ENCODE measurements at places on chromosomes 7 and 10.

- no peak for DNase-seq
Measured at GRCh38 chr10:112335111-112335867, 38.6 kb upstream of the ACSL5 start.

GRCh38 chr10:102085336-102085735 is 20.2 kb downstream of the HPS6 start:
- no peak for DNase-seq

DNA sequence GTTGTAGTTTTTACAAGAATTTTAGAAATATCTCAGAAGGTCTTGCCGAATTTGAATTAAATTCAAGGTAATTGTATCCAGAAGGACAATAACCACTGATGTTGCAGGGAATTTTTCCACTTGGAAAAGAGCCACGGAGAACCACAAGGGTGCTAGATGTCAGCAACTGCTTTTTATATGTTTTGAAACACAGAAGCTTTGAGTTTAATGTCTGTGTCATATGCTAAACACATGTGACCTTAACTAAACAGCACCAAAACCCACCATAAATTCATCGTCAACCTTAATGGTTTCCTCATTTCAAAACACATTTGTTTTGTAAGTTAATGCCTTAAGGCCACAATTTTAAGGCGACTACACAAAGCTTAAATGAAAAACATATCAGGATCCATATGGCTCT is 106.9 kb downstream of the COL28A1 start:
- no peak for DNase-seq

DNA sequence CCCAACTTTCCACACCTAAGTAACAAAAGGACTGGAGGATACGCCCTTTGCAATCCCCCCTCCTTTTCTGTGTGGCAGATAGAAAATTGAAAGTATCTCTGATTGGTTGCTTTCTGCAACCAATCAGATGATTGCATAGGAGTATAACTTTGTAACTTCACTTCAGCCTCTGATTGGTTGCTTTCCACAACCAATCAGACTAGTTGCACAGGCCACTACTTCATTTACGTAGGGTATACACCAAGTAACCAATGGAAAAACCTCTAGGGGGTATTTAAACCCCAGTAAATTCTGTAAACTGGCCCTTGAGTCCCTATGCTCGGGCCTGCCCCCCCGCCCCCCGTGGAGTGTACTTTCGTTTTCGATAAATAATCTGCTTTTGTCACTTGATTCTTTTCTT is 1080.4 kb downstream of the CNTNAP2 start:
- no peak for DNase-seq

DNA sequence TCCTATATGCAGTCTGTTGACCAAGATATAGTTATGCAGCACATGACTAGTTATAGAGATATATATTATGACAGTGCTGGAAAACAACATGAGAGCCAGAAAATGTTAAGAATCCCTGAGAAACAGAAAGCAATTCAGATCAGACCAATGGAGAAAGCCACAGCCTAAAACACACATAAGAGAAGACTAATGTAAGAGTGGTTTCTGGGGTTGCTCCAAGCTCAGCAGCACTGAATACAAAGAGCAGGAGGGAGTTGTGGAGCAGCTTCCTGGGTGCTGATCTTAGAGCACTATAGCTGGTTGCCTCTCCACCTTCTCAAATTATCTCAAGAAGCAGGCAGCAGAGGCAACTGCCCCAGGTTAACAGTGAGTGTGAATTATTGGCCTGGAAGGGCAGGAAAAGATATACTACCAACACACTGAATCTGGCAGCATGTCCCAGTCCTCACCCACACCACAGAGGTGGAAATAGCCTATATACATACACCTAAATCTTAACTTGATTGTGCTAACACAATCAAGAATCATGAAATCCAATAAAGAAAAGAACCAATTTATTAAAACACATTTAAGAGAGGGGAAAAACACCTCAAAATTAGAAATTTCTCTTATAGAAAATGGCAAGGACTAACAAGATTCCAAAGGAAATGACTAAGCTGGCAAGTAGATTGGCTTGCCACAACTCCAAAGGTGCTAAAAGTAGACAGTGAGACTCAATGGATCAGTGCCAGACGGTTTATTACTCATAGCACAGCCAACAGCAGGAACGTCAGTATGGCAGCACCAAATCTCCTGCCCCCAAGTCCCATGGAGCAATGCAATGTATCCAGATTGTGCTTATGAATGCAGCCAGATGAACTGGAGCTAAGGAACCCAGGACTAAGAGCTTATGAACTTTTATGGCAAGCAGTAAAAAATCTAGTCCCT is 5.1 kb downstream of the PTTG1IP2 start:
- DNase-seq, result no peak

DNA sequence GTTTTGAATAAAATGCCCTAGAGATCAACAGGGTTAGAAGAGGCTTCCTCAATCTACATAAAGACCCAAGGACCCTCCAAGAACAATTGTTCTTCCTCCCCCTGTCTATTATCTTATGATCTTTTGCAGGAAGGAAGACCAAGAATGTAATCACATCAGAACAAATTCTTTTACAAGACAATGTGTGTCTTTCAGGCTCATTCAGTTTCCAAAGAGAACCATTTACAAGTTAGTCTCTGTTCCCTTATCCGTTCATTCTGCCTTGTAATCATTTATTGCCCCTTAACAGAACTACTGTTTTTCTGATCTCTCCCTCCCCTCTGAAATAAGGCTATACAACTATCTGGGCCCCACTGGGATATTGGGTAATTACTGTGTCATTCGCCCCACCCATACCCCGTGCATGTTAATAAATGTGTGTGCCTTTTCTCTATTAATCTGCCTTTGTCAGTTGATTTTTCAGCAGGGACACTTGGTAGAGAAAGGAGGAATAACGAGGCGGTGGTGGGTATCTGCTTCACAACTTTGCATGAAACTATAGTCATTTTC is 5.7 kb upstream of the MKRN1 start:
- DNase-seq, result no peak

- DNase-seq, result no peak
Measured at GRCh38 chr10:114862456-114862855, 40.9 kb downstream of the FHIP2A start.

- DNase-seq, result no peak
Measured at GRCh38 chr10:6059506-6059905, 2.7 kb downstream of the IL2RA start.

- no peak for DNase-seq
Measured at GRCh38 chr7:20696002-20696605, 80.6 kb downstream of the ABCB5 start.

DNA sequence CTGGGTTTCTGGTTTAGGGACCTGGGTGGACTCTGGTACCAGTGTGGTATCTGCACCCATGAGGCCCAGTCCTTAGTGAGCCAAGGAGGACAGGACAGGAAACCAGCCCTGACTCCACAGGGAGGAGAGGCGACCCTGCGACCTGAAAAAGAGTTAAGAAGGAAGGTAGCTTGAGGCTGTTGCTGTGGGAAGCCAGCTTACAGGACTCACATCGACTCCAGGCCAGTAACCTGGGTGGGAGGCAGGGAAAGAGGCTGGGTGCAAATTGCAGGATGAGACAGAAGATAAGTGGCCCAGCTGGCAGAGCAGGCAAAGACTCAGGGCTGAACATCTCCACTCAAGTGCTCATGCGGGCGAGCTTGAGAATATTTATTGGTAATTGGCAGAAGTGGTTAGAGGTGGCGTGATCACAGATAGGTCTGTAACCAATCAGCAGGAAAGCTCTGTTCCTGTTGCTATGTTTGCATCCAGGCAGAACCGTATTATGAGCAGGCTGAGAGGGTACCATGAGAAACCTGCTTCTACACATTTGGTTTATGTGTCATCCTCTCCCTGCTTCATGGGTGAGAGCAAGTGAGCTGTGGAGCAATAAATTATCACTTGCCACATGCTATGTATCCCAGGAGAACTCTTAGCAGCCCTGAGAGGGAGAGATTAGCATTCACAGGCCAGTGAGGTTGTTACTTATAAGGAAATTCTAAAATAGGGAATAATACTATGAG is 11.0 kb downstream of the TLL2 start:
- no peak for DNase-seq

DNA sequence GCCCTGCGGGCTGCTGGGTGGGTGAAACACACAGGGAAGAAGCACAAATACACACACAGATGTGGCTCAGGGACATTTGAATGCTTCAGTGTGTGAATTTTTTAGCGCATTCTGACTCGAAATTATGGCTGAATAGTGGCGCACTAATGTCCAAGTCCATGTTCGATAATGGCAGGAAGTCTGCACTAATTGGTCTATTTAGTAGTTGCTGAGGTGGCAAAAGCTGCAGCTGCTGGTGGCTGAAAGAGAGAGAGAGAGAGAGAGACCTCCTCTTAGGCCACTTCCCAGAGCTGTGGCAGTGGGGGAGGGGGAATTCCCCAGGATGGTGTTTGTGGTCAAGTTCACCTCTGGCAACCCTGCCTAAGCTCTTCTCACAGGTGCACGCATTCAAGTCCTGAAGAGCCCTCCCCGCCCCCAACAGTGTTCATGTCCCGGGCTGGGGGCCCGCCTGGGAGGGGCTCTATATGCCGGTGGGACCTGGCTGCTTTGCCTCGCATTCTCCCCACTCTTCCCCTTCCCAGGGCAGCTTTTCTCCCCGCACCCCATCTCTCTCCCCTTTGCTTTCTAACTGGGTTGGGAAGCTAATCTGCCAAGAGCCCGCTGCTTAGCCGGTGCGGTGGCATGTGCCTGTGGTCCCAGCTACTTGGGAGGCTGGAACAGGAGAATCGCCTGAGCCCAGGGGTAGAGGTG is 6.0 kb upstream of the MNX1 start:
- peak; percentile 59 for DNase-seq

GRCh38 chr7:41536122-41536872 is 166.6 kb downstream of the INHBA start:
- no peak for DNase-seq

- no peak for DNase-seq
Measured at GRCh38 chr7:33854178-33854577, 51.2 kb upstream of the BMPER start.

DNA sequence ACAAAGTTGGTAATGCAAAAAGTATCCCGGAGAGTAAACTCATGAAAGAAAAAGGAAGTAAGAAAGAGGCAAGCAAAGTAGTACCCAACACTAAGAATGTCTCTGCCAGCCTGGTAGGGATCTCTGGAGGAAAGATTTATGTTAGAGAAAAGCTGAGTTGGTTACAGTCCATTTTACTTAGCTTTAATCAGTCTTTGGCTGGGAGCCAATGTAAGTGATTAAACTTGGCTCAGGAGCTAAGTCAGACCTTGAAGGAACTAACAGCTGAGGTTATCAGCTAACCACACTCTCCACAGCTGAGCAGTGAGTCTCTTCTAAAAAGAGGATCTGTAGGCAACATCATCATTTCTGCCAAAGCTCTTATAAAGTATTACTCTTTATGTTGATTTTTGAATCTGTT is 148.0 kb downstream of the ANKRD7 start:
- no peak for DNase-seq

DNA sequence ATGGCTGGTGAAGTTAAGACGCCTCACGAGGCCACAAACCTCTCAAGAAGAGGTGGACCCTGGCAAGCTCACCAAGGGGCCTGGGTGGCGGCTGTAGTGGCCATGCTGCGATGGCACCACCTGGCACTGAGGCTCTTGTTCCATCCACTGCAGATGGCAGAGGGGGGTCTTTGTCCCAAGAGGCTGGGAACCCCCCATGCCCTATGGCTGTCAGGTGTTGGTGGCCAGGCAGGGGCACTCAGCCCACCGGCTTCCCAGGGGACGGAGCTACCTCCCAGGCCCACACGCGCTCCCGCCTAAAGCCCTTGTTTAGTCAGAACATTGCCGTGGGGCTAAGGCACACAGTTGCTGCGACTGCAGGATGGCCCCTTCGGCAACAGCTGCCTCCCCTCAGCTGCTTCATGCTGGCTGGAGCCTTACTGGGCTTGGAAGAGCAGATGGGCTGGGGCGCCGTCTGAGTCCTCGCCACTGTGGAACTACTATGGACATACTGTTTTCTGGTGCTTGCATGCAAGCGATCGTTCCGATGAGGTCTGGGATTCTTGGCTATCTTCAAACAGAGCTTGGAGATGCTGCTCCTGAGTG is 46.8 kb downstream of the DPYSL4 start:
- no peak for DNase-seq
